Activated CD8-positive, alpha-beta memory T cell treated with anti-CD3 and anti-CD28 coated beads for 1 hour (primary cell): ENCODE measurements at places on chromosomes 16 and 17.

- DNase-seq, result no peak
Observed at GRCh38 chr17:933312-934073, 46.1 kb downstream of the NXN start.

GRCh38 chr16:4937782-4938682, 1.1 kb upstream of the PPL start:
- no peak for DNase-seq

GRCh38 chr16:87560428-87561199, 41.7 kb upstream of the JPH3 start:
- no peak for DNase-seq

- DNase-seq, result no peak
Observed at GRCh38 chr17:17062866-17063265, 20.6 kb downstream of the MPRIP start.

DNA sequence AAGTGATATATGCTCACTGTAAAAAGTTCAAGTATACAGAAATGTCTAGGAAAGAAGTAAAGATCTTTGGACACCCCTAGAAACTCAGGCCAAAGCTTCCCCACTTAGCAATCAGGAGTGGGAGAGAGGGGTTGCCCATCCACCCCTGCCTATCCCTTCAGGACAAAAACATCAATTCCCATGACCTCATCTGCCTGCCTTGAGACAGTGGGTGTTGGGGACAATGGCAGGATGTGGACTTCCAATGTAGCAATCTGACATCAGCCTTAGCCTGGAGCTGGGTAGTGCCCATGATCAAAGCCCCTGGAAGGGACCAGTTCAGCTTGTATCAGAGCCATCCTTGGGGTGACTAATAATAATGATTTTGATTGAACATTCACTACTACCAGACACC, 18.1 kb downstream of the ITPRIPL2 start:
- no peak for DNase-seq

- no peak for DNase-seq
Observed at GRCh38 chr16:50717091-50717490, 23.7 kb downstream of the NOD2 start.

GRCh38 chr16:12240036-12240435, 263.5 kb downstream of the SNX29 start:
- no peak for DNase-seq

GRCh38 chr17:50634224-50634914, at the start of gene ABCC3:
TSS of gene ABCC3 (plus strand) at chr17:50634881. CDS start at chr17:50634937, 56 bp downstream.
- no peak for DNase-seq

DNA sequence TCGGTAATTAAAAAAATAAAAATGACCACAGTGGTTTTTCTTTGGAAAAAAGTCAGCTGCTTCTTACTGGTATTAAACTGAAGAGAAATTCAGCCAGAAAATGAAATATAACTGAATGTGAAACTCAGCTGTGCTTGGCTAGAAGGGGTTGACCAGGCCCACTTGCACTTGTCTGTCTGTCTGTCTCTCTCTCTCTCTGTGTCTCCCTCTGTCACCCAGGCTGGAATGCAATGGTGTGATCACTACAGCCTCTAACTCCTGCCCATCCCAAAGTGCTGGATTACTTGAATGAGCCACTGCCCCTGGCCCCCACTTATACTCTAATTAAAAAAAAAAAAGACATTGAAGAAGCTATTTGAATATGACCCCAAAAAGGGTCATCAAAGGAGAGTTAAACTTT, 17.3 kb upstream of the AKAP1 start:
- no peak for DNase-seq

GRCh38 chr16:88628512-88628974, 9.8 kb upstream of the IL17C start:
- no peak for DNase-seq

GRCh38 chr16:68194251-68194650, 41.7 kb downstream of the ESRP2 start:
- DNase-seq, result no peak

- DNase-seq, result no peak
Observed at GRCh38 chr16:68005211-68005610, 5.9 kb upstream of the DPEP2 start.

DNA sequence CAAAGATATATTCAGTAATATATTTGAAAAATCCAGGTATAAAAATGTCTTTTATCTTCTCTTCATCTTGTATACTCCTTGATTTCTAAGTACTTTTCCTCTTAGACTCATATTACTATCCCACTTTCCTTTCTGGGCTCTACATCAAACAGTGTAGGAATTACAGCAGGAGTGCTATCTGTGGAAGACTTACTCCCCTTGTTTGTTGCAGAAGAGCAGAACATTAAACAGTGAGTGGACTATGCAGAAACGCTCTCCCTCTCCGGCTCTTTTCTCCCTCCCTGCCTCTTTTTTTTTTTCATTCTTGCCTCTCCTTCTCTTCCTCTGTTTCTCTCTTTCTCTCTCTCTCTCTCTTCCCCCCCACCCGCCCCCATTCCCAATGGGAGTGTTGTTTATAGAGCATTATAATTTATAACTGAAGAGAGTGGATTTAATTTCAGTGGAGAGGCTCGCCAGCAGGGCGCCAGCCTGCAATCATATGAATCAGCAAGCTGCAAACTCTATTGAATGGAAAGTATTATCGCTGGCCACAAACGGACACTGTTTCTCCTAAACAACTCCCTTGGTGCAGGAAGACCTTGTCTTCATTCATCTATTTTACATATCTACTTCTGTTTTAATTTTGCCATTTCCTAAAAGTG, 242.3 kb upstream of the TBX2 start:
- DNase-seq, result no peak

DNA sequence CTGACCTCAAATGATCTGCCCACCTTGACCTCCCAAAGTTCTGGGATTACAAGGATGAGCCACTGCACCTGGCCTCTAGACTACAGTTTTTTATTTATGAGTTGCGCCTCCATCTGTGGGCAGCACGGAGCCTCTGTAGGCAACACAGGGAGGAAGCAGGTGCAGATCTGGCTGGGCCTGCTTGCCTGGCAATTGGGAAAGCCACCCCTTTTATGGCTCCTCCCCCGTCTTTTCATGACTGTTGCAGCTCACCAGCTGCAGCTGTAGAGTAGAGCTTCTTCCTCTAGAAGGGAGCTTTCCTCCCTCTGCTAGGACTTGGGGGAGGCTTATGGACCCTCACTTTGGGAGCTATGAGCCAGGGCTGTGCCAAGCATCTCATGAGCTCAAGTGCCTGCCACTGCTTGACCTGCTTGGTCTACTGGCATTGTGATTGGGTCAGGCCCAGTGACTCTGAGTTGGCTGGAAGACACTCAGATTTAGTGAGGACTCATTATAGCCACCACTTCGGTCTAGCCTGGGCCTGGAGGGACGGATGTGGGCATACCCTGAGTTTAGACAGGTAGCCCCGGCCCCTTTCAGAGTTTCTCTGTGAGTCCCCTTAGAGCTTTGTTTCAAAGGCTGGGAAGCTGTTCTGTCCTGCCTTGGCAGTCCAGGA, 6.9 kb upstream of the SLC7A6 start:
- DNase-seq, result no peak

DNA sequence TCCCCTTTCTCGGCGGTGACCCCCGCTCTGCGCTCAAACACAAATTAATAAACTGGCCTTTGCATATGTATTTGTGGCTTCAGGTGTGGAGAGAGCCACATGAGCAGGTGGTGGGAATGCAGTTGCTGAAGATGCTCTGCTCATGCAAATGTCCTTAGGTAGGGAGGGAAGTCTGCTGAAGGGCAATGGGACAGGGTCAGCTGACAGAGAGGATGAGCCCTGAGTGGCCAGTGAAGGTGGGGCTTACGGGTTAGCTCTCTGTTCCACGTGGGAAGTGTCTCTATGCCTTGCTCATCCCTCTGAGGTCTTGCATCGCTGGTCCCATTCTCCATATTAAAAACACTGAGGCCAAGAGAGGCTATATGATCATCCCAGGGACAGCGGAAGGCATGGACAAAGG, 74.2 kb upstream of the CCL1 start:
- DNase-seq, result no peak

GRCh38 chr17:8746501-8747236, 2.0 kb upstream of the CCDC42 start:
- DNase-seq, result no peak

DNA sequence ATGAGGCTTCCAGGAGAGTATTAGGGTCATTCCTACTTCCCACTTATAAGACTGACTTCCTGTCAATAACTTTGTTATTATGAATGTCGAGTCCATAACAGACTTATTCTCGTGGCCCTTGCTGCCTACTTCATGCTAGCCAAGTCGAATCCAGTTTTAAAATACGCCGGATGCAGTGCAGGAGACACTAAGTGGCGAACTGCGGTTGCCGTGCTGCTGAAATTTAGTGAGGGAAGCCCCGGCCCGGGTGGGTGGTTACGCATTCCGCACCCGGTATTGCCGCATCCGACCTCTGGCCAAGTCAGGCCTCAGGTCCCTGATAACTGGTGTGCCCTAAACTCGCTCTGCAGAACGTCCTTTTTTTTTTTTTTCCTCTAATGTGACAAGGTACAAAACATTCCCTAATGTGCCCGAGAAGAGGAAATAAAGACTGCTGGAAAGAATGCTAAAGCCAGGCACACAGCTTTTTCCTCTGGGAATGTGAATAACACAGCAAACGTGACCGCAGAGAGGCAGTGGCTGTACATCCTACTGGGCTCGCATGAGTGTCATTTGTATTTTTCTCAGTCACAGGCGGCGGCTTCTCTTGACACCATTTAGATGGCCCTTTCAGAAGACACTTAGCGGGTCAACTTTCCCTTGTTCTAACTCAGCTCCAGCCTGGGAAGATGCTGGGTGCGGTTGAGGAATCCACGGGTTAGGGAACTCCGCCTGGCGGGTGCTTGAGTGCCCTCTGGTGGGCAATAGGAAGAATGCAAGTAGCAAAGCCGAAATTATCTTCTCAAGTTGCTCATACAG, 7.1 kb upstream of the AKTIP start:
- DNase-seq, result peak; percentile 31

GRCh38 chr17:79844869-79845600, 5.8 kb upstream of the CBX4 start:
- DNase-seq, result no peak

GRCh38 chr17:48442819-48443218, 12.8 kb upstream of the SKAP1 start:
- DNase-seq, result no peak

DNA sequence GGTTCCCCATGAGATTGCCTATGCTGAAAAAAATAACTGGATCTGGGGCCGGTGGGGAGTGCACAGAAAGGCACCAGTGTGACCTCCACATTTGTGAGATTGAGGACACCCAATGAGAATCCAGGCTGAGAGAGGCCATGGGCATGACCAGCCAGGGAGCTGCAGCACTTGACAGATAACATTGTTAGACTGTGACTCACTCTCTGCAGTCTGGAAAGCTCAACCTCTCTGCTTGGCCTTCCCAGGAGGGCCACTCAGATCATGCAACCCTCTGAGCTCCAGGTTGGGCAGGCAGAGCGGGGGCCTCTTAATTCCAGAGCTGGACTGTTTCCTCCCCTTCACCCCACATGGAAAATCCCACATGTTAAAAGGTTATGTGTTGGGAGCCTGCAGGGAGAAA, 30.1 kb downstream of the FZD2 start:
- DNase-seq, result no peak

- no peak for DNase-seq
Observed at GRCh38 chr17:65588181-65588808, 26.8 kb upstream of the AXIN2 start.

GRCh38 chr16:386641-387156, 4.9 kb upstream of the PGAP6 start:
- no peak for DNase-seq

DNA sequence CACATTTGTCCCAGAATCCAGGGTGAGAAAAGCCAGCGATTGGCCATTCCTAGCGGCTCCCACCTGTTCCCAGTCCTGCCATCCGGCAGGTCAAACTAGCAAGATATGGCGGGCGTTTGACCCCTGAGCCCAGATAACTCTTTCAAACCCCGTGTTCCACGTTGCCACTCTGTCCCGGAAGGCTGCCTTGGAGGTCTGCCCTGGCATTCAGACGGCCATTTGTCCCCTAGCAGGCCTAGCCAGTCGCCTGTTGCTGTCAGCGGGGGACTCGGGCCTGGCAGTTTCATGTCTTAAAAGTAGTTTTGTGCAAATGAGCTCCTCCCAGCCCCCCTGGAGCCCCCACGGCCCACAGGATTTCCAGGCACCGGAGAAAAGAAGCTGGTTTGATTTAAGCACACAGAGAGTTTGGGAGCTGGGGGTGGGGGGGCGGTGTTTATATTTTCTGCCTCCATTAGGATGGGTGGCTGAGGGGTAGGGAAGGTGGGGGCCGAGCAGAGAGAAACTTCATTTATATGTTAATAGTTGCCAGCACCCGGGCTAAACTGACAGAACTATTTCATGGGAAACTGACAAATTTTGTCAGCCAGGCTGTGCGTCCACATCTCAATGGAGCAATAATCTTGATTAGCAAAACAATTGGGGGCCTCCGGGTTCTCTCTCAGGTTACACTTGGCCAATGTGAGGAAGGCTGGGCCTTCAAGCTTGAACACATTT, 240.9 kb upstream of the SALL1 start:
- no peak for DNase-seq

GRCh38 chr16:5510819-5511370, 413.3 kb upstream of the EEF2KMT start:
- no peak for DNase-seq

- DNase-seq, result no peak
Observed at GRCh38 chr17:79739148-79740062, 8.7 kb downstream of the ENPP7 start.

DNA sequence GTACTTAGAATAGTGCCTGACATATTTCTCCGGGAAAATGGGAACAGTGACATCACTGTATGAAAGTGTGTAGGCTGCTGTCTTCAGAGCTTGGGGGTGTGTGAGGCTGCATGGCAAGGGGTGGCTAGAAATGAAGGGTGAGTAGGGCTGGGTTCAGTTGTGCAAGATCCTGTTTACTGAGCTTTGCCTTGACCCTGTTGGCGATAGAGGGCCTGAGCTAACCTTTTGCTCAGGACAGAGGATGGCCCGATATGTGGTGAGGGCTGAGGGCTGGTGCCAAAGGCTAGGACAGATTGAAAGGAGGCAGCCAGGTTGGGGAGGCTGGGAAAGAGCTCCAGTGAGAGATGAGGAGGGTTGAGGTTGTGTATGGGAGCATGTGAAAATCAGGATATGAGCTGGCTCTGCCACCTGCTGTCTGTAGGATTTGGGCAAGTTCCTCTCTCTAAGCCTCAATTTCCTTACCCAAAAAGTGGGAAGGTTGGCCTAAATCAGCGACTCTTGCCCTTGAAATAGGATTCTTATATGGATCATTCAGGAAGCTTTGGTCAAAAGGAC, 6.0 kb upstream of the CCL1 start:
- DNase-seq, result no peak

GRCh38 chr17:79979816-79980215, 55.9 kb downstream of the TBC1D16 start:
- DNase-seq, result no peak

DNA sequence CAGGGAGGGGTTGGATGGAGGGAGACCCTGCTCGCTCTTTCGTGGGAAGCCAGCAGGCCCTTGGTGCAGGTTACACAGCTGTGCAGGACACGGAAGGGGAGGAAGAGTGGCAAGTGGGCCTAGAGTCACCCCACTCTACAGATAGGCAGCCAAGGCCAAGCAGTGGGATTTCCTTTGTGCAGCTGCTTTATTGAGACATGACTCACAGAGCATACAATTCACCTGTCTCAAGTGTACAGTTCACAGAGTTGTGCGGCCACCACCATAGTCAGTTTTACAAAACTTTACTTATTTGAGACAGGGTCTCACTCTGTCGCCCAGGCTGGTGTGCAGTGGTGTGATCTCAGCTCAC, 91.2 kb upstream of the CIBAR2 start:
- DNase-seq, result no peak

- no peak for DNase-seq
Observed at GRCh38 chr17:59230764-59231163, 10.5 kb downstream of the GDPD1 start.
